ENCODE measurements at places on chromosomes 5 and 9.

GRCh38 chr5:87661784-87662566 is 249.2 kb upstream of the CCNH start:
- no peak for DNase-seq

GRCh38 chr5:111227226-111227782 is 3.1 kb downstream of the CAMK4 start:
- no peak for DNase-seq

- DNase-seq = no peak
Measured at GRCh38 chr9:118596374-118597015, 772.7 kb downstream of the BRINP1 start.

DNA sequence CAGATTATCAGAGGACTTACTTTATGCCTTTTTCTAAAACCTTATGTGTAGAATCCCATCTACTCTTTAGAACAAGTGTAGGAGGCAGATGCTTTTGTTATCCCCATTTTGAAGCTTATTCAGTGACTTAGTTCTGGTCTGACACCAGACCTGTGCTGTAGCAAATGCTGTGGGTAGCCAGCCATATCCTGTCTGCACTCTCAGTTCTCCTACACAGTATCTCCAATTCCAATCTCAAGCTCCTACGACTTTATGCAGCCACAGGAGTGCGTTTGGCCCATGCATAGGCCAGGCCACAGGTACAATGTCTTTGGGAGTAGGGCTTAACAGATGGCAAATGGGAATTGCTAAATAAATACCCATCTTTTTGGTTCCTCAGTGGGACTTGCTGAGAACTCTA is 292.6 kb downstream of the MCTP1 start:
- DNase-seq = no peak

DNA sequence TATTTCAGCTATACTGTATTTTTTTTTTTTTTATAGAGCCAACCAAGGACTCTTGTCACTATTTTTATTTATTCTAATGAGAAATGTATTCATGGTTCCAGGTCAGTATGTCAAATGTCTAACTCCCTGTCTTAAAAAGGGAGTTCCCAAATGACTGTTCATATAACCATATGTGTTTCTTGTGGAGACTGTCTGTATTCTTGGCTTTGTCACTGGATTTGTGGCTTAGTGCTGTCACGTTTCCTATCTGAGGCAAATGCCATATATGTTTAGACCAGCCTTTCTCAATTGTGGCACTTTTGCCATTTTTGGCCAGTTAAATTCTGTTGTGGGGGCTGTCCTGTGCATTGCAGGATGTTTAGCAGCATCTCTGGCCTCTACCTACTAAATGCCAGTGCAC is 3.1 kb downstream of the GCNT1 start:
- no peak for DNase-seq

- no peak for DNase-seq
Measured at GRCh38 chr5:79834754-79835714, 145.4 kb downstream of the CMYA5 start.

GRCh38 chr9:35044071-35044470 is 28.4 kb downstream of the VCP start:
- DNase-seq = no peak

All from ACHN (cell line).